ENCODE measurements at places on chromosomes 6 and 20. TPM values are rescaled to one million over a fixed set of nuclear protein-coding genes. Genes with fewer than 3 reads are reported as not detected.

DNA sequence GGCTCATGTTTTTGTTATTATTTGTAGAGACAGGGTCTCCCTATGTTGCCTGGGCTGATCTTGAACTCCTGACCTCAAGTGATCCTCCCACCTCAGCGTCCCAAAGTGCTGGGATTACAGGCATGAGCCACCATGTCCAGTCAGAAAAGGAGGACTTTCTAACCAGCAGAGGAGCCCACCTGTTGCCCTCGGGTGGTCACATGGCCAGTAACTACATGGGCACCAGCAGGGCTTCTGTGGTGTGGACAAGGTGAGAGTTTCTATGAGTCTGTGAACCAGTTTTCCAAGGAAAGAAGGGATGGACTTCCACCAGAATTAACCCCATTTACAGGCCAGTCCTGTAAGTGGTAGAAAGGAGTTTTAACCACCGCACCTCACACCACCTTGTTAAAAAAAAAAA is 125.4 kb downstream of the RIN2 start:
- DNase-seq: no peak

DNA sequence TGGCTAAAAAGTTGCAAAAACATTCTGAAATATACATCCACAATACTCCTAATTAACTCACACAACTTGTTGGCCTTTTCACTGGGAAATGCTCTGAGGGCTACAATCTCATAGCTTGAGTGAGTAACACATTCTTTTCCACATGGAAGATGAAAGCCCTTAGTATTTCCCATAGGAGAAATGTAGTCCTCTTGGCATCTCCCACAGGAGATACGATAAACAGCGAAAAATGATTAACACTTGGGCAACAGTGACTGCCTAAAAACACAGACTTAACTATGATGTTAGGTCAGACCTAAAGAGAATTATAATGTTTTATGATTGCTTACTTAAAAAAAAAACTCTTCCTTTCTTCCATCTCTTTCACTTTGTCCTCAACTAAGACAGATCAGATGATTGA is 9.0 kb downstream of the MYLK4 start:
- DNase-seq: no peak

DNA sequence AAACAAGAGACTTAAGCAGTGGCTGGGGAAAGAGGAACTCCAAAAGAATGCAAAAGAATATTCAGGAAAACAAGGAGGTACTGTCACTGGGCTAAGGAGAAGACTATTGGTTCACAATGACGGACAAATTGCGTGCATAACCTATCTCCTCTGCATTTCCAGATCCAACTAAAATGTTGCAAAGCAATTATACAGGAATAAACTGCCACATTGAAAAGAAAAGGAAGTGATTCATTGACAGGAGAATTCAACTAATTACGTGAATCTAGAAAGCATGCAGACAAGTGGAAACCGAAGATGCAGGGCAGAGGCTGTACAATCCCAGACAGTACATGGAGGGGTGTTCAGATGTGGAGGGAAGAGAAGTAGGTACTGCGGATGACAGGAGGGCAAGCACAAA is 152.8 kb upstream of the RIPOR2 start:
- no peak for DNase-seq

DNA sequence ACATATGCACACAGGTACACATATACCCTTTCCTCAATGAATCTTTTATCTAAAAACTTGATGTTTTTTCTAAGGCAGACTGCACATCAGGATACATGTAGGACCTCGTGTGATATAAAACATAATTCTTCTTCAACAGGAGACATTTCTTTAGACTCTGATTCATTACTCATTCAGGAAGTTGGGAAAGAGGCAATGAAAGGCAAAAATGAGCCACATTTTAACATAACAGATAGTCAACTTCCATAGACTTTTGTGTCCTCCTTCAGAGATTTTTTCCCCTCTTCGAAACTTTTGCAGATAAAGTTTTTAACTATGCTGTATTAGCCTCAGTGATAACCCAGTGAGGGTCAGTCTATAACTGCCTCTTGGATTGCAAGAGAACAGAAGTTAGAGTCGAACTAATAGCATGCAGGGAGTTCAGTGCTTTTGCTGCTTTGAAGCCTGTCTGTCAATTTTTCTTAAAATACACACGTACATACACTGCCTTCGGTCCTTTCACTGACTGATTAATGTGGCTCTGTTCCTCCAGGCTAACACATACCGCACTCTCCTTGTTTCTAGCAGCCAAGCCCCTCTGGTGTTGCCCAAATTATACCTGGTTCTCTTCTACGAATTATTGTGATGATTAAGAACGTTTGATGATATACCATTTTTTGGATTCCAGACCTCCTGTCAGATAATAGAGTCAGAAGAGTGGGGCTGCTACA is 562.5 kb upstream of the MAP3K7 start:
- no peak for DNase-seq

DNA sequence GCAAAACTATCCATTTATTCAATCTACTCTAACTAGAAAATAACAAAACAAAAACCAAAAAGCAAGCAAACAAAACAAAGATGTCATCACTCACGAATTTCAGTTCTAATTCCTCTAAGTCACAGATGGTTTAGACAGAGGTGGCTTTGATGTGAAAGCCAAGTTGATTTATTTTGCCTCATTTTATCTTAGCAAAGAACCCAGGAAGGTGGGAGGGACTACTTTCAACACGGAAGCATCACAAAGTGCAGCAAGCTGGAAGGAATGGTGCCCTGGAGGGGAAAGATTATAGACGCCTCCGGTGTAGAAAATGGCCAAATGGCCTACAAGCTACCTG is 88.4 kb downstream of the LAMP5 start:
- DNase-seq: no peak

DNA sequence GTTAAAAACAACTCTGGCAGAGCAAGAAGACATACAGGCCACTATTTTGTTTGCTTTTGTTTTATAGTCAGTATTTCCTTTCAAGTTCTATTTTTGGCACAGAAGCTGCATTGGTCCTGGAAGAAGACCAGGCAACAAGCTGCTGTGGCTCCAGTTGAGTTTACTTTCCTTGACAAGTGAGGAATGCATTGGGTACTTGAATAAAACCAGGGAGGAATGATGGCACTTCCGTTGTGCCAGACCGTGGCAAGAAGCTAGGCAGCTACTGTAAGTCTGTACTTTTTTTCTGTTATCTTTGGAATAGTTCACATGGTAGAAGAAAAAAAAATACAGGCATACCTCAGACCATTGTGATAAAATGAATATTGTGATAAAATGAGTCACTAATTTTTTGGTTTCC is 66.3 kb downstream of the NCOA3 start:
- DNase-seq: no peak

DNA sequence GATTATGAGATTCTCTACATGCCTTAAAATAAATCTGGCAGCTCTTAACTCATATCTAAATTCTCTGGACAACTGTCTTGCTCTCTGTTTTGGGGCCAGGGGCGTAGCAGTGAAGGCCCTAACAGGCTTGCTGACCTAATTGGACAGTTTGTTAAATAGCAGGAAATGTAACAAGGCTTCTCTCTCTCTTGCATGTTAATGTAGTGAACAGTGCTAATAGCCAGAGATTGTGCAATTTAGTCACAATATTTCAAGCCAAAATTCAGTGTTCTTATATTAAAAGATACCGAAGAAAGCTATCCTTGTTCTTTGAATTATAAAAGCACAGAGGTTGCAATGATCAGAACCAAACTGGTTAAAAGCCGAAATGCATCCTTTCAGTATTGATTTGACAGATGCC is 3.0 kb downstream of the PPP1R3D start:
- no peak for DNase-seq

GRCh38 chr6:125793863-125794262 is 3.1 kb downstream of the NCOA7 start:
- peak; percentile 17 for DNase-seq

DNA sequence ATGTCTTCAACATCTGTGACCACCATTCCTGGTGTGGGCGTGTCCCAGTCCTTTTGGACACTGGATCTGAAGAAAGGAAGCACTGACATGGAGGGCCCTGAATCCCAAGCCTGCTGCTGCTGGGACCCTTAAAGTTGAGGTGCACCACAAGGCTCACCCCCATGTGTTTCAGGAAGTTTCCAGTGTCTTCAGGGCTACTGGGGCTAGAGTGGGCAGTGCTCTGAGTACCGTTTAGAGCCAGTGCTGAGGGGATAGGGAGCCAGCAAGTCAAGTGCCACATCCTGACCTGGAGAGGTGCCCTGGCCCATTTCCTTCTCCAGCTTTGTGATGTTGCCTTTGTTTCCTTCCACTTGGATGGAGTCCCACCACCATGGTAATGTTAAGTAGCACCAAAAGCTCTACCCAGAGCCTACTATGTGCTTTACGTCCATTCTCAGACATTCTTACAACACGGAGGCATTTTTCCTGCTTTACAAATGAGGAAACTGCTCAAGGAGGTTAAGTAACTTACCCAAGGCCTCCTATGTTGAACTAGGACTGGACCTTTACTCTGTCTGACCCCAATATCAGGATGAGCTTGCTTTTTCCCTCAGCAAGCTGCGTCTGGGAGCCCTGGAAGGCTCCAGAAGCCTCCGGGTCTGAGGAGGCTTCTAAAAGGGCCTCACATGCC is 552 bp upstream of the DEF6 start:
- no peak for DNase-seq

- no peak for DNase-seq
These were observed 32.1 kb downstream of the APCDD1L start for GRCh38 chr20:58483051-58483450.

DNA sequence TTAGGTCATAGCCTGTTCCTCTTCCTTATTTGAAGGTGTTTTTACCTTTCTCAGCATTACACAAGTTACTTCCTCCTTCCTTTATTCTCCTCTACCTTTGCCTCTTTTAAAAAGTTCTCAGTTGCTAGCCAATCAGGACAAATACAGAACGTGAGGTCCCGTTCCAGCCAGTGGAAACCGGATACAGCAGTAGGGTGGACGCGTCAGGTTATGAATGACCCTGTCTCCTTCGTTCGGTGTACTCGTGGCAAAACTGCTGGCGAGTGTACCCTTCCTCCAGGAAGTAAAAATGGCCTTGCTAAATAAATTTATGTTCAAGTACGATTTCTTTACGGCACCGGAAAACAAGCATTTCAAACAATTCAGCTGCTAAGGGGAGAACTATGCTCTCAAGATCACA is 77.0 kb upstream of the MLN start:
- no peak for DNase-seq

- no peak for DNase-seq
These were observed 21.2 kb upstream of the NOP56 start for GRCh38 chr20:2631228-2631627.

- DNase-seq: no peak
These were observed 49.6 kb upstream of the TXNDC5 start for GRCh38 chr6:7960141-7960540.

DNA sequence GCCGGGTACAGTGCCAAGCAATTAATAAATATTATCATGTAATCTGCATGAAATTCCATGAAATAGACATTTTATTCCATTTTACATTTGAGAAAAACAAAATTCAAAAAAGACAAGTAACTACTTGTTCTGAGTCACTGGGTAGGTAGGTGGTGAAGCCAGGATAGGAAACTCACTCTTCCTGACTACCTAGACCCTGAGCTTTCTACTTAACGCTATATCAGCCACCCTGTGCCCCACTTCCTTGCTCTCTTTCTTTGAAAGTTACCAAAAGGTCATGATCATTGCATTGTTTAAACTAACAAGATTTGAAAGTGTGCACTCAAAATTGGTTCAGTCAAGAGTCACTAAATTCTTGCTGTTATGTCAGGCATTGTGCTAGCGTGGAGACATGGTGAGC is 235.7 kb downstream of the CD83 start:
- DNase-seq: no peak

GRCh38 chr6:2558098-2558680 is 192.5 kb downstream of the MYLK4 start:
- DNase-seq: no peak

DNA sequence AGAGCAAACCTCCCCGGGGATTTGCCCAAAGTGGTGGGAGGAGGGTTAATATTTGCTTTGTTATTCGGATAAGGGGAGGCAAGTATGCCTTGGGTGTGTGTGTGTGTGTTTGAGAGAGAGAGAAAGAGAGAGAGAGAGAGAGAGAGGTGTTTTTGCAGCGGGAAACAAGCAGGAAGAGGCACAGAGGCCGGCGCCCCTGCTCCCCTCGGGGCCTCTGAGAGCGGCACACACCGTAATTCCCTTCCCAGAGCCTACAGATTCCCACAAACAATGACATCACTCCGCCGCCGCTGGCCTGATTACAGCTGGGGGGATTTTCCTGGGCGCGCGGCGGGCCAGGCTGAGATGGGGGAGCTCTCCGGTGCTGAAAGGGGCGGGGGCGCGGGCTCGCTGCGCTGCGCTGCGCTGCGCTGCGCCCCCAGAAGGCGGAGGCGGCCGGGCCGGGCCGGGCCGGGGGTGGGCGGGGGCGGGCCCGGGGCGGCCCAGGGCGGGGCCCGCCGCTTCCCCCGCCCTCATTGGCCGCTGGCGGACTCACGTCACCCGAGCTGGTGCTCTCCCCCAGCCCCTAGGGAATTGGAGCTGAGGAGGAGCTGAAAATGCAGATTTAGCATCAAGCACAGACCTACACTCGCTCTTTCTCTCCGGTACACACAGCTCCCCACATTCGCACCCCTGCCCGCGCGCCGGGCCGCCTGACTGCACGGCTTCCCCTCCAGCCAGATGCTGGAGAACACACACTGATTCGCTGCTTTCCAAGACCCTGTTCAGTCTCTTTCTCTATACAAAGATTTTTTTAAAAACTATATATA is at the start of gene PCSK2:
Gene PCSK2, plus strand, starts transcription at position 631 of the 809 bp plus-strand sequence. CDS start 266 bp downstream, outside the sequence.
- DNase-seq: no peak

- DNase-seq: no peak
These were observed 778 bp upstream of the LOC128125822 start for GRCh38 chr6:63571361-63572043.

GRCh38 chr6:69542494-69542893 is 254.3 kb downstream of the LMBRD1 start:
- DNase-seq: no peak

- no peak for DNase-seq
These were observed 164.1 kb upstream of the SALL4 start for GRCh38 chr20:51966296-51966971.

Gene C6orf52
- total RNA-seq: 1.5 TPM

Gene TNF
- 28.2 TPM for total RNA-seq

Gene PAX1
- total RNA-seq: not detected

Gene TINAG
- total RNA-seq: not detected

Gene CFAP206
- total RNA-seq: not detected

Gene SLC2A10
- not detected for total RNA-seq

Gene HLA-DQB1
- total RNA-seq: 9.9 TPM

Data from CD4-positive, alpha-beta memory T cell (primary cell).